ENCODE measurements at places on chromosomes 6 and 20. TPM values are rescaled to one million over a fixed set of nuclear protein-coding genes. Genes with fewer than 3 reads are reported as not detected.
A peak's percentile ranks its signal among the peaks of the same experiment; 100 is the strongest.

GRCh38 chr6:75430631-75431325 lies 62.8 kb downstream of the FILIP1 start:
- DNase-seq: no peak

TCF15 gene
- not detected for total RNA-seq

SNAP91 gene
- not detected for total RNA-seq

DNA sequence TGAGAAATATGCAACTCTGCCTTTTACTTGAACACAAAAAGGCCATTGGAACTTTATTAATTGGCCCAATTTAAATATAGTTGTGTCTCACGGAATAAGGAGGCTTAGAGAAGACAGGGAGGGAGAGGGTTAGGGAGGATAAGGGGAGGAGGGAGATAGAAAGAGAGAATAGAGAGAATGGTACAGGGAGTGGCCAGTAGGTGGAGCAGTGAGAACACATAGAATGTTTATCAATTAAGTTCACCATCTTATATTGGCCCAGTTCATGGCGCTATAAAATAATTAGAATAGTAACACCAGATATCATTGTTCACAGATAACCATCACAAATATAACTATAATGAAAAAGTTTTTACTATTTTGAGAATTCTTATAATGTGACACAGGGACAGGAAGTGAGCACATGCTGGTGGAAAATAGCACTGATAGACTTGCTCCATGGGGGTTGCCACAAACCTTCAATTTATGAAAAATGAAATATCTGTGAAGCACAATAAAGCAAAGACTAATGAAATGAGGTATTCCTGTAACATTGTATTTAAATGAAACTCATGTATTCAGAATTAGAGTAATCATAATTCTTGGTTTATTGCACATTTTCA lies 374.1 kb upstream of the MANEA start:
- DNase-seq: peak; percentile 4

DNA sequence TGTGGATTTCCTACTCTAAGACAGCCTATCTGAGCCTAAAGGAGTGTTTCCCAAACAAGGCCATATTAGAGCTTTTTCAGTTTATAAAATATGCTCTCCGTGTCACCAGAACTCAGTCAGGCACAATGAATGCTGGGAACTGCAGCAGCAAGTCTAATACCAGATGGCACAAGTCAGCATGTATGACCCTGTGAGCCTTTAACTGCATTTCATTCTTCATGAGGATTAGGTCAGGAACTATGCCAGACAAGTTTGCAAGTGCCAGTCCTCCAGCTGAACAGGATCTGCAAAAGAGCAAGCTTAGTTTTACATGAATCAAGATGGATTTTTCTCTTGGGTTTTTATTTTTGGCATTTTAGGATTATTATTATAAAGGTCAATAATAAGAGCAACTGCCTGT lies 66.7 kb upstream of the SAMD5 start:
- no peak for DNase-seq

DNA sequence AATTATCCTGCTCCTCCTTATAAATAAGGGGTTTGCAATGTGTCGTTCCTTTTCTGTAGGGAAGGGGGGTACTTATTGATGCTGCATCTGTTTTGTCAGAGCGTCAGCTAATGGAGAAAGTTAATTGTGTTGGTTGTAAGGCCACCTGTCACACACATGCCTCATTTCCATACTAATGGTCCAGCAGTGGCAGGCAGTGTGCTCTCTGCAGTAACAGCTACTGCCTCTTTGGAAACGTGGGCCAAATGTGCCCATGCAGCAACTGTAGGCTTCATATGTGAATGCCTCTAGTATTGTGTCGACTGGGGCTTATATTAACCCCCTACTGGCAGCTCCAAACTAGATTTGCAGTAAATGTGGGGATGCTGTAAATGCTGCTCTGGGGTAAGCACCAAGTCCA lies 56.3 kb upstream of the OLIG3 start:
- no peak for DNase-seq

TCP11 gene
- not detected for total RNA-seq

GRCh38 chr6:36118550-36119107 lies 11.7 kb upstream of the MAPK13 start:
- DNase-seq: peak; percentile 55

GRCh38 chr6:107740496-107741190 lies 83.5 kb downstream of the SCML4 start:
- no peak for DNase-seq

DNA sequence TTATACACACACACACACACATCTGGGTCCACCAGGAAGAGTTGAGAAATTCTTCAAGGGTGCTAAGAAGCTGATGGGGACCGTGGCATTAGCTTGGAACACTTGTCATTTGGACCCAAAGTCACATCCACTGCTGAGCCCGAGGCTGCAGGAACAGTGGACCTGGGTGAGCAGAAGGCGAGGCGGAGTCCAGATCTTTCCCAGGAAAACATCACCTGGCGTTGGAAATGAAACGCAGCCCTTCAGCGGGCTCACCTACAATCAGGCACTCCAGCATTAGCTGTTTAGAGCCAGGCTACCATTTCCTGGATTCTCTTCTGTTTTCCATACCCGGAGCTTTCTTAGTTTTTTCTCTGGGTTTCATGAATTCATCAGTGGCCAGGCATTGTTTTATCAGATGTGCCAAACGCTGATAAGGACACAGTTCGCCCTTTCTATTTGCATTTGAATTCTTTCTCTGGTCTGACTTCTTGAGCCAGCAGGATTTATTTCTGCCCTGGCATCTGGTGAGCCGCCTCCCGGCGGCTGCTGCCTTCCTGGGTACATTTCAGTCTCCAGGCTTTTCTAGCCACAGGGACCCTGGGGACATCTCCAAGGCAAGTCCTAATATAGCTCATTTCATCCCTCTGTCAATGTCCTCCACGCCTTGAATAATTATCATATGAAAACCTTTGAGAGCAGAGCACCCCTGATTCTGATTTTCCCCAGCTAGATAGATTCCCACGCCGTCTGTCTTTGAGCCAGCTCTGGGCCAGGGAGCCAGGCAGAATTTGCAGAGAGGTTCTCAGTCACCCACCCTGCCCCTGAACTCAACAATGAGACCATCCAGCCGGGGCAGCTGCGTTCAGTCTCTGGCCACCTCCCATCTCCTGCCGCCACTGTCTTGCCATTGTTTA lies 170.9 kb downstream of the TTLL2 start:
- DNase-seq: no peak

- DNase-seq: no peak
Observed at GRCh38 chr20:41609474-41609873, 8.7 kb downstream of the CHD6 start.

DNA sequence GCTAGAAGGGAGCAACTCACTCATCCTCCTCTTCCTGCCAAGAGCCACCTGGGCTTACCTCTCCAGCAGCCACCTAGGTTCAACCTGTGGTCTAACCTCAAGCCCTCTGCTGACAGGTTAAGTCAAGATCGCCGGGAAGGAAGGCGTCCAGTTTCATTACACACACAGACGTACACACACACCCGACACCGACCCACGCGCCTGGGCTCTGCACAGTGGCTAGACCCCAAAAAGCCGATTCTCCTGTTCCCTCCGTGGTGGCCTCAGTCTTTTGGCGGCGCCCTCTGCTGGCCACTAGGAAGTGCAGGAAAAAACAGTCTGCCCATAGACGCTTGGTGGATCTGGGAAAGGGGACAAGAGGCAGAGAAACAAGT lies 52.8 kb downstream of the MRPL14 start:
- peak; percentile 87 for DNase-seq

GRCh38 chr20:50534567-50534966 lies 24.4 kb downstream of the PTPN1 start:
- DNase-seq: peak; percentile 54

DNA sequence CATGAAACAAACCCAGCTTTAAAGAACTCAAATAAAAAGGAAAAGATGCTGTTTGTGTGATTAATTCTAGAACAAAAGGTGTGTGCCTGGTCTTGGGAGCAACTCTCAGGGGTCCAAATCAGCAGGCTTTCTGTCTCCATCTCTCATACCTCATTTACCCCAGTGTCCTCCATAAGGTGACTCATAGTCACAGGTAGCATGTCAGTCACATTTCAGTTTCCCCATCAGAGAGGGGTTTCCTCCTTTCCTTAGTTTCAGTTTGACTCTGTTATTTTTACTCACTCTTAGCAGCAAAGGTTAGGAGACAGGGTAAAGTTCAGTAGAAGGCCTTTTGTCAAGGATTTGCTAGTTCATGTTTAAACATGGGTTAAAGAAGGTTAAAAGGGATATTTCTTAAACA lies 46.2 kb downstream of the OGFRL1 start:
- DNase-seq: no peak

DNA sequence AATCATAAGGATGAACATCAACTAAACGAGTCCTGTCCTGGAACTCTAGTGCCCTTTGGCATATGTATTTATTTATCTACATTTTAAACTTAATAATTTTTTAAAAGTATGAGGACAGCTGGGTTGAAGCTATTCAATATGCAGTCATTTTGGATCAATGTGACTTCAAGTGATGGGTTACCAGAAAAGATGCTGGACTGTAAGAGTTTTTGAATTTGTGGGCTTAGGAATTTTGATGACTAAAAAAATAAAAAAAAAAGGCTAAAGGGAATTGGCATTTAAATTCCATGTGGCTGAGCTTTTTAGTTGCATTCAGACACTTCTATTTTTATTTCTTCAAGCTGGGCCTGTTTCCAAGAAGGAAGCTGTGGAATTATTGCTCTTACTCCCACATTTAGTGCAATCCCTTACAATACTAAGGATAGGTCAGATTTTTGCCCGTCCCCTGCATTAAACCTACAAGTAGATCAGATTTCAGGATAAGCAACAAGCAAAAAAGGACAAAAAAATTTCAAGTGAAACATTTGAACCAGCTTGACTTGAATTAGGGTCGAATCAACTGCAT lies 704.2 kb upstream of the CITED2 start:
- DNase-seq: peak; percentile 34

All from PC-9 (cell line).